K562 (cell line): ENCODE measurements at places on chromosomes 11 and 22. TPM values are rescaled to one million over a fixed set of nuclear protein-coding genes. Genes with fewer than 3 reads are reported as not detected.

DNA sequence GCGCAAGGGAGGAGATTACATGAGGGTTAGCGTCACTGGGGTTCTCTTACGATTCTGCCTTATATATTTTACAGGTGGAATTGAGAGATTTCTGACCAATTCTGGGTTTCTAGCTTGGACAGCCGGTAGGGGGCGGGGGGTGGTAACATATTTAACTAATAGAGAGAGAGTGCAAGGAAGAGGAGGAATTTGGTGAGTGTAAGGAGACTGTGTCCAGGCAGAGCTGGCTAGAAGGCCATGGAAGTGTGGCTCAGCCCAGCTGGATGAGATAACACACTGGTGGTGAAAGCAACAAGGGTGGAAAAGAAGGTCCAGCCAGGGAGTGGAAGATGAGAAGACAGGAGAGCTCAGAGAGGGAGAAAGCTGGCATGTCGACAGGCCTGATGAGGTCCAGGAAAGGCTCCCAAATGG is 56.5 kb downstream of the ST3GAL4 start:
- H3K36me3 ChIP-seq, result peaks cover 5% of the 10 kb centered on the region; the same call in 2 of the 3 replicates
- DNase-seq, result peak; percentile 46
- H3K27ac ChIP-seq, result no peak overlapping the region

DNA sequence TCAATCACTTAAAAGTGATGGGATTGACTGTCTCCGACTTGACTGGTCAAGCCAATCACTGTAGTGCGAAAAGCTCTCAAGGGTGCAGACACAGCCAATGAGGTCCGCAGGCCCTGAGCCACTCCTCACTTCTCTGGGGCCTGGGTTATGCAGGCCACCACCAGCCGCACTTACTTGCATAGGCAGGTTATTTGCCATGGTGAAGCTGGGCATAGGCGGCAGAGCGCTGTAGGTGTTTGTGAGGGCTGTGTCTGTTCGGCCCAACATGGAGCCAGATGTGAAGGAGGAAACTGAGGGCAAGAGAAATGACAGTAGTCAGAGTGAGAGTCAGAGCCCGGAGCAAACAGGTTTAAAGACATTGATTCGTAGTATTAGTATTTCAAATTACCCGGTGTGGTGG is 17.9 kb downstream of the PAX6 start:
- H3K27ac ChIP-seq, result no peak overlapping the region
- H3K4me1 ChIP-seq, result no peaks in the 10 kb centered on the region
- H3K27me3 ChIP-seq, result peaks cover 6% of the 10 kb centered on the region; the same call in 1 of the 2 replicates
- DNase-seq, result no peak

DNA sequence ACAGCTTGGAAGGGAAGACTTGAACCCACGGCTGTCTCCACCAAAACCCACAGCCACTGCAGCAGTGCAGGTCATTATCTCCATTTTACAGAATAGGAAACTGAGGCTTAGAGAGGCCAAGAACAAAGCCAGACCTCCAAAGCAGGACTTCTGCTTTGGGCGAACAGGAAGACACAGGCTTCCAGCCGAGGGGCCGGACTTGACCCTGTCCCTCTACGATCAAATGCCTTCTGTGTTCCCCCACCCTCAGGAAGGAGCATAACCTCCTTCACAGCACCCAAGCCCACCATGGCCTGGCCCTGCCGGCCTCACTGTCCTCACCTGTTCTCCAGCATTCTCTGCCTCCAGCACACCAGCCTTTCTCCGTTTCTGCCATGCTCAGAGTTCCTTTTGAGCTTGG is 15.8 kb downstream of the IGLL1 start:
- DNase-seq, result no peak
- H3K36me3 ChIP-seq, result no peaks in the 10 kb centered on the region
- no peaks in the 10 kb centered on the region for H3K4me1 ChIP-seq
- H3K27ac ChIP-seq, result no peak overlapping the region

DNA sequence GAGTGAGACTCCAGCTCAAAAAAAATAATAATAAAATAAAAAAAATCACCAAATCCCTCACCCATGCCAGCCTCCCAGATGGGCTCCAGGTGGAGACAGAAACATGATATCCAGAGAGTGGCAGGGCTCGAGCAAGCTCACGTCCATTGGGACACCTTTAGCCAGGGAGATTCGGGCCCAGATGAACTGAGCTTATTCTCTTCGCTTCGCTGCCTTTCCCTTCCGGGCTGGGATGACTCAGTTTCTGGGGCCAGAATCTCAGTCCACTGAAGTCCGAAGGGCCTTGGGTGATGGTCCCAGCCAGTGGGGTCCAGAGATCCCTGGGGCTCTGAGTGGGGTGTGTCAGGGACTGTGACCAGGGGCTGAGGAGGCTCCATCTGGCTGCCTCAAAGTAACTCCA is 23.0 kb upstream of the MYEOV start:
- no peaks in the 10 kb centered on the region for H3K36me3 ChIP-seq
- H3K4me1 ChIP-seq, result no peaks in the 10 kb centered on the region
- H3K4me3 ChIP-seq, result no peak overlapping the region

DNA sequence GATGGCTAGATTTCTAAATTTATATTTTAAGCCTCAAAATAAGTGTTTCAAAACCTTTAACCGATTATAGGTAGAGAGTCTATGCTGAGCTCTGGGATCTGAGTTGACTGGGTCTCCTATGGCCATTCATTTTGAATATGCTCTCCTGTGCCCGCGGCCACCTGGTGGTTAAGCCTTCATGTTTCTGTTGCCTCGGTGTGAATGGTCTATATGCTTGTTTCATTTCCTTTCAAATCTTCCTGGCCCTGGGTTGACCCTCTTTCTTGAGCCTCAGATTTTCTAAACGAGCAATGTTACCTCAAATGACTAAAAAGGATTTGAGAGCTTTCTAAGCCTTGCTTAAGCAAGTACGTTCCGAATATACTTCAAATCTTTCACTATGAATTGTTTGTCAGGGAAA is 789.4 kb upstream of the KIRREL3 start:
- H3K4me1 ChIP-seq, result no peaks in the 10 kb centered on the region
- no peak overlapping the region for H3K4me3 ChIP-seq
- H3K27ac ChIP-seq, result no peak overlapping the region
- H3K36me3 ChIP-seq, result no peaks in the 10 kb centered on the region
- H3K27me3 ChIP-seq, result no peaks in the 10 kb centered on the region

GRCh38 chr22:37519268-37520195 is at the start of gene CARD10:
Gene CARD10 (minus strand): TSS chr22:37519415. CDS start chr22:37519200, 215 bp downstream.
- no peaks in the 10 kb centered on the region; the same call in 1 of the 2 replicates for H3K27me3 ChIP-seq
- peaks cover 6% of the 10 kb centered on the region; the same call in 2 of the 3 replicates for H3K36me3 ChIP-seq
- H3K4me3 ChIP-seq, result peak within 1 kb of the TSS; percentile 52
- no peak within 1 kb of the TSS for H3K27ac ChIP-seq
- DNase-seq, result peak; percentile 85

DNA sequence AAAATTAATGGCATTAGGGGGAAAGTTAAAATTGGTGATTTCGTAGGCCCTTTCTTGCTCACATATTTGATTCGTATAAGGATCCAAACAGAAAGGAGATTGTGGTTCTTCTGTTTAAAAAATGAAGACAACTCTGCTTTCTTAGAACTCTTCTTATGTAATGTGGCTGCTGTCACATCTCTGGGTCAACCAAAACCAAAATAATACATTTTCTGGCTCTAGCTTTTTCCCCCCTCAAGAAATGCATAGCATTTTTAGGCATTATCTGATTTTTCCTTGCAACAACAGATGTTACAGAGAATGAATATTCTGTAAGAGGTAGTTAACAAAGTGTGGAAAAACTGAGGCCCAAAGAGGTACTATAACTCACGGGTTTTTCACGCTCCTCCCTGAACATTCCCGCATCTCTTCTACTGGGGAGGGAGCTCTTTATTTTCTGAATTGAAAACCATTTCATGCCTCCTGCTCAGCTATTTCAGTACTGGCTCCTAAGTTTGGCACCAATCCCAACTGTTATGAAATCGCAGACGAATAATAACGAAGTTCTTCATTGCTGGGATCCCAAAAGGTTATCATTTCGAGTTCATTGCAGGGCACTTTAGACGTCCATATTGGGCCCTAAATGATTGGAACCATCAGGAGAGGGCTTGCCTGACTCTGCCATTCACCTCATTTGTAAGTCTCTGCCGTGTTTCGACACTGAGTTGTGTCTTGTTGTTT is 17.1 kb downstream of the GRAP2 start:
- peak overlapping the region; percentile 51; the same call in 2 of the 3 replicates for H3K27ac ChIP-seq
- H3K4me3 ChIP-seq, result no peak overlapping the region
- no peaks in the 10 kb centered on the region for H3K27me3 ChIP-seq
- peaks cover 64% of the 10 kb centered on the region for H3K4me1 ChIP-seq
- no peaks in the 10 kb centered on the region for H3K36me3 ChIP-seq

GRCh38 chr11:69141742-69142141 is 14.0 kb upstream of the SMIM38 start:
- H3K27me3 ChIP-seq, result no peaks in the 10 kb centered on the region; the same call in none of the 2 replicates
- no peak overlapping the region for H3K4me3 ChIP-seq
- peaks cover 17% of the 10 kb centered on the region; the same call in 2 of the 3 replicates for H3K4me1 ChIP-seq
- no peak for DNase-seq
- no peak overlapping the region for H3K27ac ChIP-seq

DNA sequence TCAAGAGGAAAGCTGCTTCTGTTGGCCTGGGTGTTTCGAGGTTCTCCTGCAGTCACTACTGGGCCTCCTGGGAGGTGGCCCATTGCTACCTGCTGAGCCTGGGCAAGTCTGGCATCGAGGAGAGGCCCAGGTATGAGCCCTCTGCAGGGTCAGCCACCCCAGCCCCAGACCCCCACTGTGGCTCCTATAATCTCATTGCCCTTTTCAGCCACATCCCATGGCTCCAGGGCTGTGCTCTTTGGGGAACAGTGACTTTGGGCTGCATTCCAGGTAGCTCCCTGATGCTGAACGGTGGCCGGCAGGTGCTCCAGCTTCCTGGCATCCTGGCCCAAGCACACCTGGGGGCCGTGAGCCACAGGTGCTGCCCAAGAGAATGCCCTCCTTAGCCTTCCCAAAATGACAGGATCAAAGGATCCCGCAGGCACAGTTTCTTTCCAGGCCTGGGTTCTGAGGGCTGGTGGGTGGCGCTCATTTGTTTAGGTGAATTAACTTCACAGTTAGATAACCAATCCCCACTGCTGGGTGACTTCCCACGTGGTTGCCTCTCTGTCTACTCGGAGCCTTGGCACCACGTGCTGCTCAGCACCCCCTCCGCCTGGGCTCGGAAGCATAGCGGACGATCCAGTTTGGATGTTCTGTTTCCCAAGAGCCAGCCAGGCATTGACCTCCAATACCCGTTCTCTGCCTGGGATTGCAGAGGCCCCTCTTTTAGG is 97.4 kb downstream of the BCR start:
- H3K27me3 ChIP-seq, result no peaks in the 10 kb centered on the region
- H3K4me3 ChIP-seq, result no peak overlapping the region
- peak; percentile 67 for DNase-seq
- H3K4me1 ChIP-seq, result peaks cover 29% of the 10 kb centered on the region
- H3K27ac ChIP-seq, result no peak overlapping the region

DNA sequence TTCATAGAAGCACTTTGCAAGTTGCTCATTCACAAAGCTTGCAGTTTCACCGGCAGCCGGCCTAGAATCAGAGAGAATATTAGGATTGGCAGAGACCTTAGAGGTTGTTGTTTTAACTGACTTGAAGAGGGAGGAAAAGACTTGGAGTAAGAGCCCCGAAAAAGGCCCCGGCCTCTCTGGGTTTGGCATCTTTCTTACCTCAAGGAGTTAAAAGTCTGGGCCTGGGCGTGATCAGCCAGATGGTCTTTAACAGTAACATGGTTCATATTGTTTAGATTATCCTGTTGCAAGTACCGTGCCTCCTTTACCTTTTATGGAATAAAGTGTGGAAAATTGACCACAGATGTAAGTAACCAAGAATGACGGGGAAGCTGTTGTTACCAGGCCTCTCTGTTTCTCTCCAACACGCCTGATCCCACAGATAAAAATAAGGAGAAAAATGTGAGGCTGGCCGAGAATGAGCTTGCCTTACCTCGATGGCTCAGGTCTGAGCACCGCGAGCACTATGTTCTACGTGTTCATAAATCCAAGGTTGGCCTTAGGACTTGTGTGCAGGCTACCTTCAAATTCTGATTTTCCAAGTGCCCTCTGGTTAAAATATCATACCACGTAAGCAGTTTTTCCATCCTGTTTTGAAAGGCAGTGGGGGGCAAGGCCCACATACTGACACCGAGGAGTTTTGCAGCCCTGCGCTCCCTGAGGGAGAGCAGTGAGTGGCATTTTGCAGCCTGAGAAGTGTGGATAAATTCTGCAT is 56.4 kb downstream of the PARVA start:
- DNase-seq, result no peak
- no peaks in the 10 kb centered on the region; the same call in 2 of the 3 replicates for H3K4me1 ChIP-seq
- H3K4me3 ChIP-seq, result no peak overlapping the region
- H3K27me3 ChIP-seq, result peaks cover 12% of the 10 kb centered on the region; the same call in 1 of the 3 replicates
- H3K36me3 ChIP-seq, result no peaks in the 10 kb centered on the region

DNA sequence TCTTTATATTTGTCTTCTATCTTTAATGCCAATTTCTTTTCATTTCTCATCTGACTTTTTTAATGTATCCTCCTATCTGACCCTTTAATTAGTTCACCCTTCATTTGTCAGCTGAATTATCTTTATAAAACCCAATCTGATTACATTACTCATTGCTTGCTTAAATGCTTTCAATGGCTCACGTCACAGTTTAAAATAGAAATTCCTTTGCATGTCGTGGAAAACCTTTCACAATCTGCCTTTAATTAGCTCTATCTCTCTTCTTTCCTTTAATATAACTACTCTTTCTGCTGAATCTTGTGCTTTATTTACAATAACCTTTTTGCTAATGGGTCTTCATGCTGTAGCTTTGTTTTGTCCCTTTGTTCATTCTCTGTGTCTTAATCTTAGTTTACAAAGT is 125.7 kb downstream of the DYNC2H1 start:
- H3K4me3 ChIP-seq, result no peak overlapping the region
- no peak for DNase-seq
- H3K36me3 ChIP-seq, result no peaks in the 10 kb centered on the region
- no peaks in the 10 kb centered on the region for H3K27me3 ChIP-seq
- no peak overlapping the region for H3K27ac ChIP-seq

GRCh38 chr11:17778956-17779860 is 44.6 kb downstream of the KCNC1 start:
- H3K36me3 ChIP-seq, result no peaks in the 10 kb centered on the region
- peaks cover 24% of the 10 kb centered on the region; the same call in 2 of the 3 replicates for H3K27me3 ChIP-seq
- H3K4me3 ChIP-seq, result no peak overlapping the region
- 0 out of 2 replicates have a peak, but pooled peaks cover 3% of the 10 kb centered on the region for H3K4me1 ChIP-seq

DNA sequence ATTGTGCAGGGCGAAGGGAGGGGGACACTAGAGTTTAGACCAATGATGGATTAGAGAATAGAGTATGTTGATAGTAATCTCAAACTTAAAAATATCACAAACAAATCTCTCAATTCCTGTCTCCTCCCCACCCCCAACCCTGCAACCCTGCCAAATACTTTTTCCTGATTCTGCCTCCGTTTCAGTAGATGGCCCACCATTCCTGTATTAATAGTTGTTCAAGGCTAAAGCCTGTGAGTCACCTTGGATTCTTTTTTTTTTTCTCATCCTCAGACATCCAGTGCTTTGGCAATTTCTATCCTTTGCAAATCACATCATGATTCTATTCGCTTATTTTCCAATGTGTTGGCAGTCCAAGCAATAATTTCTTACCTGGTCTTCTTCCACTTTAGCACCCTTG is 207.9 kb downstream of the DYNC2H1 start:
- H3K36me3 ChIP-seq, result no peaks in the 10 kb centered on the region
- no peak for DNase-seq
- H3K4me3 ChIP-seq, result no peak overlapping the region
- H3K27ac ChIP-seq, result no peak overlapping the region
- H3K27me3 ChIP-seq, result no peaks in the 10 kb centered on the region

The DERL3 gene
- total RNA-seq, result 8.8 and 9.2 TPM in 2 replicates

The PNPLA3 gene
- 0.09 and 0.38 TPM in 2 replicates for total RNA-seq

The CTSW gene
- total RNA-seq, result not detected in 2 replicates

The ELMOD1 gene
- not detected in 2 replicates for total RNA-seq

The OR51E2 gene
- not detected in 2 replicates for total RNA-seq

The NCAPD3 gene
- 76.4 and 76.5 TPM in 2 replicates for total RNA-seq

The SOX10 gene
- not detected in 2 replicates for total RNA-seq

The CDC42EP1 gene
- total RNA-seq, result 62.8 and 70.2 TPM in 2 replicates
